Bone marrow (tissue), 2 donors: ENCODE measurements at places on chromosomes 2 and 18.

GRCh38 chr2:15580451-15580850 lies 11.2 kb upstream of the DDX1 start:
- DNase-seq: no peak

DNA sequence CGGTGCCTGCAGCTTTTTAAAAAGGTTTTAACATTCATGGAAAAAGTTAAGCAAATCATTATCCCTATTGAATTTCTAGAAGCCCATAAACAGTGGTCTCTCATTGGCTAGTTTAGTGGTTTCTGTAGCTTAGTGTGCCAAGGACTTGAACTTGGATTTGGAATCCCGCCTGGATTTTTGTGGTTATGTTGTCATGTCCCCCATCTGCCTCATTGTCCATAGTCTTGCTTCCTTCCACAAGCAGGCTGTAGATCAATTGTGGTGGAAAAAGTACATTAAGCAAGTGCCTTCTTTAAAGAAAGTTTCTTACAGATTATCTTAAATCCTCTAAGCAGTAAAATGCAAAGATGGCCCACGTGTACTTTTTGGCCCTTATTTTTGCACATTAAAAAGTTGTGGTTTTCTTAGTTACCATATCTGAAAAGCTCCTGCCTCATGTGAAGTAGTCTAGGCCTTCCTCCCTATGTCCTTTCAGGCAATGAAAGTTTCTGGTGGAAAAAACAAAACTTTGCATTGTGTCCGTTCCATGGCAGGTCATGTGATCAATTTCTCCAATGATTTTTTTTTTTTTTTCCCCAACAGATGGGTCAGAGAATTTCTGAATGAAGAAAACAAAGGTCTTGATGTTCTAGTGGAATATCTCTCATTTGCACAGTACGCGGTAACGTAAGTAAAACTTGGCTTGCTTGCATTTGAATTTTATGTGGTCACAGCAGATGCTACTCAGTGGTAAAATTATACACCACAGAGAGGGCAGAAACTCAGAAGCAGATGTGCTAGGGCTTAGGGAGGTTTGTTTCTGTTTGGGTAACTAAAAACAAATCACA lies 158.9 kb downstream of the PRPF40A start:
- DNase-seq: no peak

DNA sequence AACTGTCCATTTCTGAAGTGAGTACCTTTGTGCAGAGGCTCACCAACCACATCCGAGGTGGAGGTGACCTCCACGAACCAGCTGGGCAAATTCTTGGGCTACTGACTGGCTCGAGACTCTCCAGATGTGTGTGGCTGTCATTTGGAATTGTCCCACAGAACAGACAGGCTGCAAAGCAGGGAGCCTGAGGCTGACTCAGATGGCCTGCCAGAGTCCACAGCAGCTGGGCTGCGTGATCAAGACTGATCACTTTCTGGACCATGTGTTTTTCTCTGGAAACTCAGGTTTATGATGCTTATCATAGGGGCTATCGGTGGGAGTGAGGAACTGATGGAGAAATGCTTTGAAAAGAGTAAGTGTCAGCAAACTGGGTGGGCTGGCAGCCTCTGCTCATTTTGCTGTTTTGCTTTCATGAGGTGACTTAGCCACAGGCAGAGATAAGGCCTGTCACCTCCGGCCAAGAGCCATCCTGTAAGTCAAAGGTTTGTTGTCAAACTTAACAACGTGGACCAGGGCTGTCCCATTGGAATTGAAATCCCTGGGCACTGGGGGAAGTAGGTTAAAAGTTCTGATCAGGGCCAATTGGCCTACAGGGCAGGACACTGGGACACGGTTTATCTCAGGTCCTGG lies 120.4 kb downstream of the LIPG start:
- DNase-seq: no peak

DNA sequence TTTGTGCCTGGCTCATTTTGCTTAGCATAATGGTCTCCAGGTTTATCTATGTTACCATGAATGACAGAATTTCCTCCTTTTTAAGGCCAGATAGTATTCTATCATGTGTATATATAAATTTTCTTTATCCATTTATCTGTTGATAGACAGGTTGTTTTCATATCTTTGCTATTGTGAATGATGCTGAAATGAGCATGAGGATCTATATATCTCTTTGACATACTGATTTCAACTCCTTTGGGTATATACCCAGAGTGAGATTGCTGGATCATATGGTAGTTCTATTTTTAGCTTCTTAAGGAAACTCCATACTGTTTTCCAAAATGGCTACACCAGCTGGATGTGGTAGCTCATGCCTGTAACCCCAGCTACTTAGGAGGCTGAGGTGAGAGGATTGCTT lies 86.4 kb upstream of the LTBP1 start:
- DNase-seq: no peak

- no peak for DNase-seq
Measured at GRCh38 chr2:45256173-45256866, 247.1 kb upstream of the SIX2 start.

DNA sequence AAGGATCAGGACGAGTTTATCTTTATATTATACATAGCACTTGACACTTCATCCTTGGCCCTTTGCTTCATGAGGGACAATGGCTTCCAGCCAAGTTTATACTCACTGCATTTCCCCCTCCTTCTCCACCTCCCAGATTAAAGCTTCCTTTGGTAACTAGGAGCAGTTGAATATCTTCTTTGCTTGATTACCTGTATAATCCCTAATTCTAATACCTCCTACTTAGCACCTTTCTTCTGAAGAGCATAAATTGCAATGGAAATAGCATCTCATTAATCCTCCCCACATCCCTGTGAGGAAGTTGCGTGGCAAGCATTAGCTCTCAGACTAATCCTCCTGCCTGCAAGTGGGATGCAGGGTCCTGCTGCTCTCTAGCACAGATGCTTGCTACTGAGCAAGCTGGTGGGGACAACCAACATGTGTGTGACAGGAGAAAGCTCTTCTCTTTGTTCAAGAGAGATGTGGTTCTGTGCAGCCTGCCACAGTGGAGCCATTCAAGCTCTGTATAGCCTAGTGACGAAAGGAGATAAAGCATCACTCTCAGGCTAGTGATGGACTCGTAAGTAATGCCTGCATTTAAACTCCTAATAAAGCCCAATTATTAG lies 19.1 kb downstream of the KLHL14 start:
- no peak for DNase-seq

GRCh38 chr2:10164601-10165000 lies 42.1 kb downstream of the RRM2 start:
- DNase-seq: no peak

GRCh38 chr18:41075212-41075611 lies 879.8 kb upstream of the PIK3C3 start:
- DNase-seq: no peak

DNA sequence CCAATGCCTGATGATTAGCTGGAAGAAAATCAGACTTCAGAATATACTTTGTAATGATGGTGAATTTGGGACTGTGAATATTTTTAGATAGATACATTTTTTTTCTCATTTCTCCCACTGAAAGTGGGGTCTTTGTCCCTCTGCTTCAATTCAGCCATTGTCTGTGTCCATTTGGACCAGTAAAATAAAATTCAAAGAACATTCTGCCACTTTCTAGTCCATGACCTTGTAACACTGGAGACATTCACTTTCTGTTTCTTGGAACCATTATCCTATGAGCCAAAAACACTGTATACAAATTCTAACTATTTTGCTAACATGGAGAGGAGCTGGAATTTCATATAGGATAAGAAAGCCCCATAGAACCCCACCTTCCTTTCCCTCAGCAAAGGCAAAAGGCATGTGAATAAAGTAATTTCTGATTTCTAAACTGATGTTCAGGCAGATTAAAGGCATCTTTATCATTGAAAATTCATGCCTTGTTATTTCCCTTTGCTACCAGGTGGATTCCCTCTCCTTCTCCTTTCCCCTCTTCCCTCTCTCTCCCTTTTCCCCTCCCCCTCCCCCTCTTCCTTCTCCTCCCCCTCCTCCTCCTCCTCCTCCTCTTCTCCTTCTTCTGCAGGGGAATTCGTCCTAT lies 2010.4 kb upstream of the LRRTM1 start:
- no peak for DNase-seq

- DNase-seq: no peak
Measured at GRCh38 chr2:58527647-58528046, 286.5 kb upstream of the FANCL start.

GRCh38 chr2:43191947-43192516 lies 34.4 kb downstream of the ZFP36L2 start:
- no peak for DNase-seq

DNA sequence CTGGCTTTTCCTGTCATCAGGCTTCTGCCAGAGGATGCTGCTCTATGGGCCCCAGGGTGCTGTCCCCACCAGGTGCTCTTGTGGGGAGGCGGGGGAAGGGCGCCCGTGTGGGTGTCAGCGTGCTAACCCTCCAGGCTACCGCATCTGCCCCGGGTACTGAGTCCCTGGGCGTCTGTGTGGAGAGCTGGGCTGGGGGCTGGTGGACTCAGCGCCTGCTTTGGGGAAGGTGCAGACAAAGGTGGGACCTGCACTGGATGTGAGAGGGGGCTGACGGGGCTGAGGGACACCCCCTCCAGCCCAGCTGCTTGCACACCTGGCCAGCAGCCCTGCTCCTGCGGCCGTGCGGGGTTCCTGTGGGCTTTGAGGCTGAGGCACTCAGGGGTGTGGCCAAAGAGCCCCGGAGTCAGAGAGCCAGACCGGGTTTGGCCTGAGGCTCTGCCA lies 120.7 kb upstream of the PXDN start:
- no peak for DNase-seq

DNA sequence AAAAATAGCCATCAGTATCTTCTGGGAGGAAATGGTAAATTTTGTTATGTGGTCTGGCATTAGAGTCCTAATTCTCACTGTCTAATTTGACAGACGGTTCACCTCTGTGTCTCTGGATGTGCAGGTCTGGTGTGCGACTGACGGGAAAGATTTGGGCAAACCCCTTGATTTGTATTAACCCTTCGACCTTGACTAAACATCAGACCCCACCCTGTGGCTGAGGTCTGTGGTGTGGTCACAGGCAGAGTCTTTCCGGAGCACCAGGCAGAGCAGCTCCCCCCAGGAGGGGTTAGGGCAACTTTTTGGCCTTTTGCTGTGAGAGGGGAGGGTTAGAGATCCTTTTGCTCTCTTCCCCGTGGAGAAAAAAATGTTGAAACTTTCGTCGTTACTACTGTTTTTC lies 6.4 kb downstream of the TWIST2 start:
- no peak for DNase-seq

GRCh38 chr2:241951920-241952319 lies 82.4 kb downstream of the RTP5 start:
- DNase-seq: no peak

GRCh38 chr18:47911877-47912276 lies 18.6 kb downstream of the SMAD2 start:
- no peak for DNase-seq

DNA sequence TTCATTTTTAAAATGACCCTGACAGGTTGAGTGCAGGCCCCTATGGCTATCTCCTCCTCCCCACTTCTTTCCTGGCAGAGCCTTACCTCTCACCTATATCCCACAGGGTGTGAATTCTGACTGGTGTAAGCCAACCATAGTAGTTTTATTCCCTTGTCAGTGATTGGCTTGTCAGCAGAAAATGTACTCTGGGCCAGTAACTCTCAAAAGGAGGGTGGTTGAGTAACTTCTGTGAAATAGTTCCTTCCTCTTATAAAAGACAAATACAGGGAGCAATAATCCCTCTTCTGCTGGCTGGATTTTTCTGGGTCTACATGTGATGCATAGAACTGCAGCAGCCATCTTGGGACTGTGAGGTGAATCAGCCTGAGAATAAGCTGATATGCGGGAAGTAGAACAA lies 83.4 kb downstream of the RAPH1 start:
- no peak for DNase-seq

DNA sequence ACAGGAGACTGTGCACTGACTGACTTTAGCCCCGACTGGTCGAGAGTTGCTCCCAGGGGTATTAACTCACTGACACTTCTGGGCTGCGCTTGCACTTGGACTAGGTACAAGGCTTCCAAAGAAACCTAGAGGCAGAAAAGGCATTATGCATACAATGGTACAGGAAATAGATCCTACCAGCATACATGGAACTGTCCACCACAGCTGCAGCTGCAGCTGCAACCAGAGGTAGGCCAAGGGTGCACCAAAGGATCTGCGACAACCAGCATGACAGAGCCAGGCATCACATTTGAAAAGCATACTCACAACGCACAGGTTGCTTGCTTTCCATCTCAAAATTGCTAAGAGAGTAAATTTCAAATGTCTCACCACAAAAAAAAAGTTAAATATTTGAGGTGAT lies 22.6 kb upstream of the PGAP1 start:
- DNase-seq: no peak

DNA sequence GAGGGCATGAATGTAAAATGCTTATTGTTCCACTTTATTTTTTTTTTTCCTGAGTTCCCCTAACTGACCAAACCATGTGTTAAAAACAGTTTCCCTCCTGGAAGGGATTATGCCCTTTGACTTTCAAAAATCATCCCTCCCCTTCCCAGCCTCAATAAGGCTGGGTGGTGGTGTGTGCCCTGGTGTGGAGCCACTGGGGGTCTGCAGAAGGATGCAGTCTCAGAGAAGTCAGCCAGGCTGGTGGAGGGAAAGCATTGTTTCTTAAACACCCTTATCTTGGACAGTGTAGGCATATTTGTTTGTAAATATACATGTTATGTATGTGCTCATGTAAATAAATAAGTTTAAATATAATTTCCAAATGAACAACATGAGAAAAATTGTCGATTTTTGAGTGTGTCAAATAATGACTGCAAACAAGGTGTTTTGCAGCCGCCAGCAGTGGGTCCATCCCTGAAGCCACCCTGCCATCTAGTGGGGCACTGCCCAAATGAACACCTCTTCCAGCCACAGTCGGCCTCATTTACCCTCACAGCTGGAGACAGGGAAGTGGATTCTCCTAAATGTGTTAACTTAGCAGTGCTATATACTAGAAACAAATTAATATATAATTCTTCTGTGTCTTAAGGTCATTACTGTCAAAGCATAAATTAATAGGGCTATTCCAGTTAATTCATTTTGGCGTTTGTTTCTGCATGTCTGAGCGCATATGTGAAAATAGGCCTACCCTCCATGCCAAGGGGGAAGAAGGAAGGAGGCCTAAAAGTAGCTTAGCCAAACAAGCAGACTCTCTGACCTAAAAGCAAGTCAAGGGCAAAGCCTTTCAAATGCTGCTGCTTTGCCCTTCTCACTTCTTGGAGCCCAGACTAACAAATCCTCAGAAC lies 209.6 kb upstream of the PIK3C3 start:
- peak; percentile 8 for DNase-seq

GRCh38 chr2:119481501-119482455 lies 42.5 kb downstream of the SCTR start:
- DNase-seq: no peak

DNA sequence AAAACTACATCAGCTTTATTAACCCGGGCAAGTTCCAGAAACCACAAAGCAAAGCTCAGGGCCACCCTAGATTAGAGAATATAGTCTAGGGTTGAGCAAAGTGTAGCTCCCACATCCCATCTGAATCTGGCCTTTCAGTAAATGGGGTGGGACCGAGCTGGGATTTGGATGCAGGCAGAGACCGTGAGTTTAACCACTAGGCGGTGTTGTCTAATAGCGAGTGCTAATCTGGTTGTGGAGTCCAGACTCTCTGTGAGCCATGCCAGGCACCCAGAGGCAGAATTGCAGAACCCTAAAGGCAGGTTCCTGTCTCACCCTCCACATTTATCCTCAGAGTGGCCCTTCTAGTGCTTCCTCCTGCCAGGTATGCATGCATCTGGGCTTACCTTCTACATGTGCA lies 435.9 kb downstream of the TSN start:
- DNase-seq: no peak
